ENCODE measurements at places on chromosomes 11 and 22.

DNA sequence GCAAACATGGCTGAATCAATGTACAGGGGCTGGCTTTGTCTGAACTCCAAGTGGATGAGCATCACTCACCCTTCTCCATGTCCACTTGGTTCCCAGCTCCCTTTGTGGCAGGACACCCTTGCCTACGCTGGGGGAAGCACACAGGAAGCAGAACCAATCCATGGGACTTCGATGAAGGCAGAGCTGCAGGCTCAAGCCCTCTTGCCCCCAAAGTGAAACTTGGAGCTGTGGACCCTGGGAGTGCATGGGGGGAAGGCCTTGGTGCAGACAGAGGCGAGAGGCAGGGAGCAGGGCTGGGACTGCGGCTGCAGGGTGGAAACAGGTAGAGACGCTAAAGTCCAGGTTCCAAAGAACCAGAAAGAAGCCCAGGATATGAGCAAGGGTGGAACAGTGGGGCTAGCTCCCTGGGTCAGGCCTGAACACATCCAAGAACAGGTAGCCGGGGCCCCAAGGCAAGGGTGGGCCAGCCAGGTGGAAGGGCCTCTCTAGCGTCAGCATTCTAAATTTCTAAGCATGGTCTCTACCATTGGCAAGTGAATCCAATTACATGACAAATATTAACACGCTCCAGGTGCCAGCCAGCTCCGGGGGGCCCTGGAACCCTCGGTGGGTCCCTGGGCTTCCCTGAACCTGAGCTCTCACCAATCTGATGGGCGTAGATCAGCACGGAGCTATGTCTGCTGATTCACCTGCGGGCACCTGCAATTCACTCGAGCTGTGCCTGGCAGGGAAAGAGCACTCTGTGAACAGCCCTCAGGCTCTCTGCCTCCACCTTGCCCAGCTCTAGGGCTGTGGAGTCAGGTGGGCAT, 532.8 kb downstream of the BRD1 start:
- no peak for DNase-seq

- DNase-seq: no peak
Observed at GRCh38 chr11:89566972-89567371, 75.8 kb upstream of the NOX4 start.

- peak; percentile 13 for DNase-seq
Observed at GRCh38 chr11:15707971-15708370, 593.2 kb downstream of the INSC start.

DNA sequence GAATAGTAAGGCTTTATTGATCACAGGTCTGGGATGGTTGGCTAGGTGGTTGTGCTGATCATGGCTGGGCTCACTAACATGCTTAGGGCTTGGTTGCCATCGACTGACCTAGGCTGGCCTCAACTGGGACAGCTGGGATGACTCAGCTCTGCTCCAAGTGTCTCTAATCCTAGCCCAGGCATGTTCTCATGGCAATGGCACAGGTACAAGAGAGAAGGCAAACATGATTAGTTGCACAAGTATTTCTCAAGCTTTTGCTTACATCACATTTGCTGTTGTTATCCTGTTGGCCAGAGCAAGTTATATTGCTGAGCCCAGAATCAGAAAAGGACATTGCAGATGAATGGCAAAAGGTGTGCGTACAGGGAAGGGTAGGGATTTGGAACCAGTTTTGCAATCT, 68.5 kb upstream of the SLC35C1 start:
- DNase-seq: no peak

DNA sequence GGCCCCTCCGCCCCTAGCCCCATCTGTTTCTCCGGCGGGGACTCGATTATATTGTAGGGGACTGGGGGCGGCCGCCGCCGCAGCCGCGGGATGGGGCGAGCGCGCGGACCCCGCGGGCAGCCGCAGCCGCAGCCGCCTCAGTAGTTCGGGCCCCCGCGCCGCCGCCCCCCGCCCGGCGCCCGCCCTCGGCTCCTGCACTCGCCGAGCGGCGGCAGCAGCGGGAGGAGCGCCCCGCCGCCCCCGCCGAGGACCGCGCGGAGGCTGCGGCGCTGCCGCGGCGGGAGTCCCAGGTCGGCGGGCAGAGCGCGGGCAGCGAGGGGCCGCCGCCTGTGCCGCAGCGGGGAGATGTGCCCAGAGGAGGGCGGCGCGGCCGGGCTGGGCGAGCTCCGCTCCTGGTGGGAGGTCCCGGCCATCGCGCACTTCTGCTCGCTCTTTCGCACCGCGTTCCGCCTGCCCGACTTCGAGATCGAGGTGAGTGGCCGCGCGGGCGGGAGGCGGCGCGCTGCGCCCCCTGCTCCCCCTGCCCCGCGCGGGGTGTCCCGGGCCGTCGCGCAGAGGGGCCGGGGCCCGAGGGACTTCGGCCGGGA, at the start of gene CECR2:
Gene CECR2, plus strand, starts transcription at position 22 of the 587 bp plus-strand sequence. Its CDS starts 324 bp downstream, at position 346.
- peak; percentile 67 for DNase-seq

Measured in putamen (tissue), 1 donor.